ENCODE measurements at places on chromosomes 5 and 9.

GRCh38 chr5:172142709-172143215 is 45.3 kb downstream of the STK10 start:
- DNase-seq: no peak

- no peak for DNase-seq
Observed at GRCh38 chr5:109291090-109291489, 118.7 kb downstream of the PJA2 start.

DNA sequence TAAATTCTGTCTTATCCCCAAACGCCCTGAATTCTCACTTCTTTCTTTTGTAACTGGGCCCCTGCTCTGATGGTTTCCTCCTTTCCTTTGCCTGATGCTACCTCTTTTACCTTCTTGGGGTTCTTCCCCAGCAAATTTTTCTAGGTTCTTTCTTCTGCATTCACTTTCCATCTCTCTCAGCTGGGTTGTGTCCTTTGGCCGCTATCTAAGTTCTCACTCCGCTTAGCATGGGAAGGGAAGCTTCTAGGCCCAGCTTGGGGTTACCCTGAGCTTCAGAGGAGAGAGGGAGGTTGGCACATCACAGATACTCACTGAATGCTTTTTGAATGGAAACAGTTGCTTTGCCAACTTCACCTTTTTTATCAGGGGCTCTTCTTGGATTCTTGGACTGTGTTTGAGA is 17.0 kb downstream of the PALM2AKAP2 start:
- no peak for DNase-seq

DNA sequence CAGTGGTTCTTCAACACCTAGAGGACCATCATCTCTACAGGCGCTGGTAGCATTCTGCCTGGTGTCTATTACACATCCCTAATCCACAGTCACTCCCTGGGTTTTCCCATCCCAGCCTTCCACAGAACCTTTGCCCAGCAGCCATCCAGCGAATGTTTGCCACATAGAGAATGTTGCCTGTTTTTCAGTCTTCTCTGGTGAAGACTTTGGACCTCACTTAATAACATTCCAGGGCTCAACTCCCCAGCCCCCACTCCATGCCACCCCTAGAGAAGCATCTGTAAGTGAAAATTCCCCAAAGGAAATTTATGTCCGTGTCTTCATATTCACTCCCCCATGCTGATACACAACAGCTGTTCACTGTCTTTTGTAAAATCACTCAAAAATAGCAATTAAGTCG is 249.6 kb downstream of the AOPEP start:
- DNase-seq: no peak

DNA sequence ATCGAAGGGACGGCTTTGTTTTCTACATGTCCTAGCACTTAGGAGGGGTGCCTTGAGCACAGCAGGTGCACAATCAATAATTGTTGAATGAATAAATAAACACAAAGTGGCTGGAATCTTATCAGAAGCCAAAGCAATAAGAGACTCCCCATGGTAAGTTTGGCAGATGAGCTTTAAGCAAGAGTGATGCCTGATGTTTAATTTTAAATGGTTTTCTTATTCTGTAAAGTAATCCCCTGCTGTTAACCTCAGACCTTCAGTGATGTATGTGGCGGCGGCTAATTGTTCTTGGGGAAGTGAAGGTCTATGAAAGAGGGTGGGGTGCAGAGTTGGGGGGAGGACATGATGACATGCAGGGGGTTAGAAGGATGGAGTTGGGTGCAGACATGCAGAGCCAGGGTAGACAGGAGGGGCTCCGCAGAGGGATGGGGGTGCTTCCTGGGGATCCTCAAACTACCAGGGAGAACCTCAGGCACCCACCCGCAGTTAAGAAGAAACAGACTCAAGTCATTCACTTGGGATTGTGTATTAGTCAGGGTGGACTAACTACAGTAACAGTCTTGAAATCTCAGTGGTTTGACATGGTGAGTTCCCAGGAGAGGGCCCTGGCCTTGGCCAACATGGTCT is 65.7 kb upstream of the SHB start:
- DNase-seq: no peak

- DNase-seq: no peak
Observed at GRCh38 chr5:158629591-158630312, 470.0 kb downstream of the EBF1 start.

DNA sequence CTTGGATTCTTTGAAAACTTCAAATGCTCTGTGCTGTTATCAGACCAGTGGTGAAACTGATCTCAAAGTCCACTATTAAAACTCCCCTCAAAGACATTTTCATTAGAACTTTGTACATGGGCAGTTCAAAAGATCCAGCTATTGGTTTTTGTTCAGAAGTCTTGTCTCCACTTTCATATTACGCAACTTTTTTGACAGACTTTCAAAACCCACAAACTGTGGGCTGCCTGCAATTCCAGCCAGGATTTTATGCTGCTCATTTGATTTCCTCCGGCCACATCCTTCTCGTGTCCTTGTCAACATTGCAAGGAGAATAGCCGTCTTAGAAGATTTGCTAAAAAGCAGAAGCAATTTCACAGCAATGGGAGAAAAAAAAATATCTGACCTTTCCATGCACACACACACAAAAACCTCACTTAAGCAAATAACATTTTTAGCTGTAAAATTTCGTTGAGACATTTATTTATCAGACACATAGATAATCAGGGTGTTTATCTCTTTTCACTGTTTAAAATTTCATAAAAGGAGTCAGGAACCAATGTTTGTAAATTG is 1990.5 kb downstream of the MAT2B start:
- peak; percentile 82 for DNase-seq

GRCh38 chr9:94981723-94982090 is 255.2 kb downstream of the AOPEP start:
- no peak for DNase-seq

- peak; percentile 43 for DNase-seq
Observed at GRCh38 chr9:70639853-70640814, 225.7 kb upstream of the KLF9 start.

GRCh38 chr9:5191985-5192384 is 6.5 kb upstream of the INSL6 start:
- DNase-seq: no peak

DNA sequence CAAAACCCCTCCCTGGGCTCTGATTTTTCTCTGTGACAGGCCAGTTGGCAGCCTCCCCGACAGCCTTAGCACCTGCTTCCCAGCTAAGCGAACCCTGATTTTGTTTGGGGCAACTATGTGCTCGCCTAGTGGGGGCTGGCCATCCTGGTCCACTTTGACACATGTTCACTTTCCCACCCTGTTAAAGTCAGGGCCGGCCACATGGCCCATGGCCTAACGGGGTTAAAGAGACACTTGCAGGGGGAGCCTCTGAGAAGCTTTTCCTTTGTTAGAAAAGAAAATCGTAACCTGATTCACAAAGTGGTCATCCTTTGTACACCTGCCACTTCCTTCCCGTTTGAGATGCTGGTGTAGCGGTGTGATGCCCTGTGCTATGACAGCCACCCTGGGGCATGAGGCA is 1.3 kb upstream of the CACNA1B start:
- DNase-seq: no peak

- DNase-seq: no peak
Observed at GRCh38 chr9:131525643-131526565, 5.2 kb downstream of the UCK1 start.

GRCh38 chr9:85702726-85703289 is 38.9 kb downstream of the AGTPBP1 start:
- no peak for DNase-seq

DNA sequence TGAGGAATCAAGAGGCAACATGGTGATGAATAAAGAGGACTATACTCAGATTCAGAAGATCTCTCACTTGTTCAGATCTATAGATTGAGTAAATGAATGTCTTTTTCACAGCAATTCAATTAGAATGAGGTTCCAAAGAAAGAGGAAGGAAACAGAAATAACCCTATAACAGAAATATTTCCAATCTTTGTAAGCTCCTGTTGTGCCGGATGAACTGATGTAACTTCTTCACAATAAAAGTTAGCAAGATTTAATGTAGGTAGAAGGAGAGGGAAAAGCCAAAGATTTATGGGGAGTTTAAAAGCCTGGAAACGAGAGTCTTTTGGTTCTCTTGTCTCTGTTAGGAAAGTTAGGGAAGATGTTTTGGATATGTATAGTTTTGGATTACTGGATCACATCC is 92.1 kb downstream of the PBX3 start:
- no peak for DNase-seq

All from fibroblast of lung (primary cell).